IgD-negative memory B cell (primary cell): ENCODE measurements at places on chromosomes 11 and 22. TPM values are rescaled to one million over a fixed set of nuclear protein-coding genes. Genes with fewer than 3 reads are reported as not detected.

FREY1 gene
- polyA plus RNA-seq = not detected

ZNRF3 gene
- polyA plus RNA-seq = 0.16 TPM

SMIM35 gene
- polyA plus RNA-seq = 0.38 TPM

OR8D4 gene
- not detected for polyA plus RNA-seq

PHETA2 gene
- 1.6 TPM for polyA plus RNA-seq

TCN2 gene
- 0.48 TPM for polyA plus RNA-seq

PNPLA5 gene
- not detected for polyA plus RNA-seq

SORL1 gene
- 25.8 TPM for polyA plus RNA-seq

SEPTIN3 gene
- 0.05 TPM for polyA plus RNA-seq

SMIM38 gene
- not detected for polyA plus RNA-seq

TALDO1 gene
- 246 TPM for polyA plus RNA-seq

SLC25A17 gene
- 19.1 TPM for polyA plus RNA-seq

EIF3F gene
- polyA plus RNA-seq = 431 TPM

CCDC86 gene
- 21.1 TPM for polyA plus RNA-seq

HSPB2 gene
- not detected for polyA plus RNA-seq

SELENOH gene
- polyA plus RNA-seq = 324 TPM

USP2 gene
- polyA plus RNA-seq = not detected

SERPIND1 gene
- 0.23 TPM for polyA plus RNA-seq

OR51B5 gene
- polyA plus RNA-seq = not detected

PAMR1 gene
- polyA plus RNA-seq = not detected

PDE3B gene
- 5.5 TPM for polyA plus RNA-seq

SGSM1 gene
- polyA plus RNA-seq = 0.44 TPM

NPAS4 gene
- polyA plus RNA-seq = not detected

FAM111B gene
- 3.8 TPM for polyA plus RNA-seq

OR51E1 gene
- not detected for polyA plus RNA-seq

DMC1 gene
- not detected for polyA plus RNA-seq

LYVE1 gene
- 0.10 TPM for polyA plus RNA-seq

NEFH gene
- polyA plus RNA-seq = 0.98 TPM

VPREB3 gene
- 1,081 TPM for polyA plus RNA-seq

CLCF1 gene
- 5.1 TPM for polyA plus RNA-seq

POTEH gene
- 0.13 TPM for polyA plus RNA-seq

POU2F3 gene
- not detected for polyA plus RNA-seq

RAB3IL1 gene
- not detected for polyA plus RNA-seq

TMEM86A gene
- polyA plus RNA-seq = 0.56 TPM

FAM181B gene
- not detected for polyA plus RNA-seq
